ENCODE measurements at places on chromosomes 13 and 19. TPM values are rescaled to one million over a fixed set of nuclear protein-coding genes. Genes with fewer than 3 reads are reported as not detected.
A peak's percentile ranks its signal among the peaks of the same experiment; 100 is the strongest.

DNA sequence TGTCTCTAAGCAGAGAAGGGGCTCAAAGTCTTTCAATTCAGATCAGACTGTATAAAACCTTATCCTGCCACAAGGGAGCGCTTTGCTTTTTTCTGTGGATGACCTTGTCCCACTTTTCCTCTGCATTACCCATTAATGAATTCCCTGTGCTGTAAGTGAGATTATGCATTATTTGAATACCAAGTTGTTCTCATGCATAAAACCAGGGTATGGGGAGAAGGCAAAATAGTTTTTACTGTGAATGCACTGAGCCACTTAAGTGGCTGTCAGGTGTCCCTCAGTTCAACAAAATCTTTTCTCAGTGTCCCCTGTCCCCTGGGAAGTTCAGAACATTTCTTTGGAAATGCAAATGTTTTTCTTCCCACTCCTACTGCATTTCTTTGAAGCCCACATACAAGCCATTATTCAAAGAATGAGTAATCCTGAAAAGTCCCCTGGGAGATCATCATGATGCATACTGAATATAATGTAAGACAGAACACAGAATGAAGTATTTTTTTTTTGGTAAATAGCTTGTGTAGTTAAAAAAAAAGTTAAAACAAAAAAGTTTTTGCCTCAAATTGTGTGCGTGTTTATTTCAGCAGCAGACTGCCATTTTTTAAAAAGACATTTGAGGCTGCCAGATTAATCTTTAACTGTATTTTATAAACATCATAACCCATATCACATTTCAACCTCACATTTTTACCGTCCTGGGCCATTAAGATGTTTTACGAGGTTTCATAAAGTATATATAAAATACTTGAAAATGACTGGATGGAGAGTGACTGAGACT is 506.7 kb upstream of the PCDH9 start:
- no peak for DNase-seq

- DNase-seq, result no peak
These were observed 126.6 kb upstream of the UFM1 start for GRCh38 chr13:38223089-38223488.

DNA sequence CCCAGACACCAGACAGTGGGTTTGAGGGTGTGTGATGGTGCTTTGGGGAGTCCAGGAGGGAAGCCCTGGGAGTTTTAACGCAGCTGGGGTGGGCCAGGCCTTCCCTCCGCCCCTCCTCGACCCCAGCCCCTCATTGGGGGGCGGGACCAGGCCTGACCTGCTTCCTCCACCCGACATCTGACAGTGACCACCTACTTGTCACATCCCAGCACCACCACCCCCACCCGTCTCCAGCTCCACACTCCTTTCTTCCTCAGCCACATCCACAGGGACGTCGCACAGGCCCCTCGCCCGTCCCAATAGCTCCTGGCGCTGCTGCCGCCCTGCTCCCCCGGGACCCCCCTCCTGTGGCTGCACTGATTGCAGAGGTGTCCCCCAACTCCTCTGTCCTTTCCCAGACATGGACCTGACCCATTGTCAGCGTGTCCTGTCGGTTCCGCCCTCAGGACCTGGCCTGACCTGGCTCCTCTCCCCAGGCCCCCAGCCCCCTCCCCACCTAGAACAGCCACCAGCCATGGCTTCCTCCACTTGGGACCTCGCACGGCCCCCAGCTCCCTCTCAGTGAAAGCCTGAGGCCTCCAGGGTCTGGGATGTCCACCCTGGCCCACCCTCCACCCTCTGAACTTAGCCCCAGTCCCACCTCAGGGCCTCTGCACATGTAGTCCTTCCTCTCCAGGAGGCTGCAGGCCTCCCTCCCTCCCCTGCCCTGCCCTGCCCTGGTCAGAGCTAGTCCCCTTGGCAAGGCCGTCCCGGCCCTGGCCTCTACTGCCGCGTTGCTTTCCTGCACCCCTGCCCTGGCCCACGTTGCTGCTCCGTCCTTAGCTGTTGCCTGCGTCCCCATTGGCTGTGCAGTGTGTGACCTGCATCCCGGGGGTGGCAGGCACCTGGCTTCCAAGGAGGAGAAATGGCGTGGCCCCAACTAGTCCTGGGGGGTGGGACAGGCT is 30.4 kb downstream of the COMP start:
- DNase-seq, result no peak

DNA sequence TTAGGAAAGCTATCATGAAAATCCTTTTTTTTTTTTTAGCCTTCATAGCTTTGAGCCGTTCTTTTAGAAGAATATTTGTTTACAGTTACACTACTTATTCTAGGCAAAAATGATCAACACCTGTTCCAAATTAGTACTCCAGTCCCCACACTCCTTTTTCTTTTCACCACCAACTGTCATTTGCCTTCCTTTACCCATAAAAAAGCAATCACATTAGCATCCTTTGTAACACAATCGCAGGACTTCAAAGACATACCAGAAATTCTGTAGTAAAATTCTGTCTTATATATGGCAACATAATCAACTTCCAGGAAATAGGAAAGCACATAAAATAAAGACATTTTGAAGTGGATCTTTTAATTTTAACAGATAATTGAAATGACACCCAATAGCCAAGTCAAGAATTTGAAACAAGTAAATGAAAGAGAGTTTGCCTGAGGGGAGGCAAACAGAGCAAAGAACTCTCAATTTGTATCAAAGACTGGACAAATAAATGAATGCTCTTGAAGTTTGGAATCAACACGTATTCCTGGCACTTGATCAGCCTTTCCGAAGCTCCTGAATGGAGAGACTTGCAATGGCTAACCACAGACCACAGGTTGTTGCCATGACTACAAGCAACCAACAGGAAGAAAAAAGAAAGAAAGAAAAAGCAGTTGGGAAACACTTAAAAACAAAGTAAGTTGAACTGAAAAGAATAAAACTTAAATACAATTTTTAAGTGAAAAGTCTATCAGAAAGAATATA is 206.8 kb downstream of the PCDH9 start:
- DNase-seq, result no peak

- DNase-seq, result no peak
These were observed 8.1 kb downstream of the PAK4 start for GRCh38 chr19:39133431-39134270.

GRCh38 chr19:43820098-43820883 is 6.8 kb upstream of the ZNF283 start:
- no peak for DNase-seq

- DNase-seq, result peak; percentile 83
These were observed 4.6 kb downstream of the NDUFA7 start for GRCh38 chr19:8316351-8317125.

DNA sequence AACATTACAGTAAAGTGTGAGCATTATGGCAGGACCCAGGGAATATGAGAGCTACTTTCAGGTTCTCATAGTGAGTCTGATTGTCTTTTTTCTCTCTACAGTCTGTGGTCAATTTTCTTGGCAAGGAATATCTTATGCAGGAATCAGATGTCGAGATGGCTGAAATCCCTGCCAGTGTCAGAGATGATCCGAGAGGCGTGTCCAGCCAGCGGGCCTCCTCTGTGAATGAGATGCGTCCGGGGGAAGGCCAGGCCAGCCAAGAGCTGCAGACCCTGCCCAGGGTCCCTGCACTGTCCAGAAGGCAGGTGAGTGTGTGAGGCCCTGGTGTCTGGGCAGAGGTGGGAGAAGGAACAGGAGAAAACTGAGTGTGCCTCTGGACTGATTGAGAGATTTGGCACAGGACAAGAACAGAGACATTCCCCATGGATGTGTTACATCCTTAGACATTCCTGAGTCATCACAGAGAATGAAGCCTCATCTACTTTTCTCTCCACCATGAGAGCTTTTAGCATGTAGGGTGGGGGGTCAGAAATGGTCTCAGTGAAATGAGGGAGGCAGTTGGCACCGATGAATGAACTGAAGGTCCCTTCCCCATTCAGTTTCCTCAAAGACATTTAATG is 27.3 kb upstream of the EDDM13 start:
- DNase-seq, result no peak

- no peak for DNase-seq
These were observed 754.8 kb upstream of the SLITRK6 start for GRCh38 chr13:86554066-86554465.

DNA sequence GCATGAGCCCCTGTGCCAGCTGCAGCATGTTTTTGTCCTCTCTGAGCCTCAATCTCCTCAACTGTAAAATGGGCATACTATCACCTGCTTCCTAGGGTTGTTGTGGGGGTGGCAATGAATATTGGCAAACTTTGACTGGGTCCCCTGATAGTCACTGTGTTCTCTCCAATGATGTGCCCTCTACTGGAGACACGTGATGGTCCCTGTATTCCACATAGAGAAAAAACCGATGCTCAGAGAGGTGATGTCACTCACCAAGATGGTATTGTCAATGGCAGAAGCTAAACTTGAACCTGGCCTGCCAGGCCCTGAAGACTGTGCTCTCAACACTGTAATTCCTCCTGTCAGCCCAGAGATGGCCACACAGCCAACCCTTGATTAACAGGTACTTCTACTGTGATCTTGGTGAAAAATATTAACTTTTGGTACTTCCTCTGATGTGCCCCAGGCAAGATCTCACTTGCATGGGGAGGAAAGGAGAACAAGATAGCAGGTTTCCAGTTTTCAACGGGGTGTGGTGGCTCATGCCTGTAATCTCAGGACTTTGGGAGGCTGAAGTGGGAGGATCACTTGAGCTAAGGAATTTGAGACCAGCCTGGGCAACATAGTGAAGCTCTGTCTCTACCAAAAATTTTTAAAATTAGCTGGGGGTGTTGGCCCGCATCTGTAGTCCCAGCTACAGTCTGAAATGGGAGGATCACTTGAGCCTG is 3.6 kb downstream of the CEACAM20 start:
- no peak for DNase-seq

- no peak for DNase-seq
These were observed 222.8 kb upstream of the NBEA start for GRCh38 chr13:34719060-34719875.

DNA sequence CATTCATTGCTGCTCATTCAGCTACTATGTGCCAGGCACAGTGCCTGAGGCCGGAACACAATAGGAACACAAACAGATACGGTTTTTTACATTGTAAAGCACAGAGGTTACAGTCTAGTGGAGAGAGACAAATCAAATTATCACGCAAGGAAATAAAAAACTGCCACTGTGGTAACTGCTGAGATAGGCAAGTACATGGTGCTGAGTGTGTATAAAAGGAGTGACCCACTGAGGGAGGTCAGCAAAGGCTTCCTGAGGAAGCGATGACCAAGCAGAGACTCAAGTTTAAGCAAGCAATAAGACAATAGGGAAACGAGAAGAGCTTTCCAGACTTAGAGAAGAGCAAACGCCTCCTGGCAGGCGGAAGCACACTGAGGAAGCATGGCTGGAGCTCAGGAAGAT is 56.4 kb downstream of the NUFIP1 start:
- no peak for DNase-seq

- DNase-seq, result no peak
These were observed 183.0 kb downstream of the TSHZ3 start for GRCh38 chr19:31166206-31166605.

DNA sequence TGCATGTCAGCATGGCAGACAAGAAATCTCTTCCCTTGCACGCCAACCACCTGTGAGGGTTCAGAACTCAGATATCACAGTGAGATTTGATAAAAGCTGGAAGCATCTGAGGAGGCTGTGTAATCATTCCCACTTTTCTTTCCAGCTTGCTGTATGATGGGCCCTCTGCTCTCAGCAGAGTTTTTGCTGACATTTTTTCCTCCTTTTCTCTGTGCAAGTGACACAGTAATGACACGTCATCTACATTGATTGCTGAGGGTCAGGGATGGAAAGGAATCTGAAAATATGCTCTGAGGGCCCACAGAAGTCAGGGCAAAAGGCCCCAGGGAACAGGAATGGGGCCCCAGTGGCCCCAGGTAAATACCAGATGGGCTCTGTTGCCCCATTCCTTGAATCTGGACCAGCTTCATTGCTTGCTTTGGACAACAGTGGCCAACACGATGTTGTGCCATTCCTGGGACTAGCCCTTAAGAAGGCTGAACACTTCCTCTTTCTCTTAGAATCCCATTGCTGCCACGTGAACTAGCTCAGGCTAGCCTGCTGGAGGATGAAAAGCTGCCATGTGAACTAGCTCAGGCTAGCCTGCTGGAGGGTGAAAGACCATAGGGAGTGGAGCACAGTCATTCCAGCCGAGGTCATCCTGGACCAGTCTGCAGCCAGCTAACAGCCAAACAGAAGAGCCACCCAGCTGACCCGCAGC is 68.2 kb downstream of the CACNA1A start:
- DNase-seq, result no peak

DNA sequence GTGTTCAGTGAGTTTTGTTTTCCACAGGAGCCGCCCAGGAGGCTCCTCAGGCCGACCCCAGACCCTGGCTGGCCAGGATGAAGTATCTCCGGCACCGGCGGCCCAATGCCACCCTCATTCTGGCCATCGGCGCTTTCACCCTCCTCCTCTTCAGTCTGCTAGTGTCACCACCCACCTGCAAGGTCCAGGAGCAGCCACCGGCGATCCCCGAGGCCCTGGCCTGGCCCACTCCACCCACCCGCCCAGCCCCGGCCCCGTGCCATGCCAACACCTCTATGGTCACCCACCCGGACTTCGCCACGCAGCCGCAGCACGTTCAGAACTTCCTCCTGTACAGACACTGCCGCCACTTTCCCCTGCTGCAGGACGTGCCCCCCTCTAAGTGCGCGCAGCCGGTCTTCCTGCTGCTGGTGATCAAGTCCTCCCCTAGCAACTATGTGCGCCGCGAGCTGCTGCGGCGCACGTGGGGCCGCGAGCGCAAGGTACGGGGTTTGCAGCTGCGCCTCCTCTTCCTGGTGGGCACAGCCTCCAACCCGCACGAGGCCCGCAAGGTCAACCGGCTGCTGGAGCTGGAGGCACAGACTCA is 12.9 kb downstream of the B3GNT3 start:
- DNase-seq, result no peak

- no peak for DNase-seq
These were observed 1.7 kb downstream of the CYP2A13 start for GRCh38 chr19:41089959-41090358.

GRCh38 chr13:110426735-110427134 is 119.7 kb downstream of the COL4A2 start:
- no peak for DNase-seq

GRCh38 chr13:99004978-99005377 is 27.1 kb upstream of the DOCK9 start:
- DNase-seq, result no peak

ATXN8OS gene
- total RNA-seq, result not detected

RAB4B gene
- 23.2 TPM for total RNA-seq

GEMIN7 gene
- 21.7 TPM for total RNA-seq

C19orf81 gene
- total RNA-seq, result 4.3 TPM

APOC4 gene
- not detected for total RNA-seq

GIPC1 gene
- total RNA-seq, result 83.7 TPM

CEACAM5 gene
- not detected for total RNA-seq

MBD3L2 gene
- not detected for total RNA-seq

CEACAM16 gene
- not detected for total RNA-seq

MCF2L gene
- total RNA-seq, result 6.7 TPM

USHBP1 gene
- total RNA-seq, result not detected

PRSS57 gene
- not detected for total RNA-seq

SLC7A9 gene
- total RNA-seq, result 0.35 TPM
